ENCODE measurements at places on chromosomes 11 and 22.

- DNase-seq = no peak
These were observed 229.6 kb downstream of the DYNC2H1 start for GRCh38 chr11:103338621-103339484.

DNA sequence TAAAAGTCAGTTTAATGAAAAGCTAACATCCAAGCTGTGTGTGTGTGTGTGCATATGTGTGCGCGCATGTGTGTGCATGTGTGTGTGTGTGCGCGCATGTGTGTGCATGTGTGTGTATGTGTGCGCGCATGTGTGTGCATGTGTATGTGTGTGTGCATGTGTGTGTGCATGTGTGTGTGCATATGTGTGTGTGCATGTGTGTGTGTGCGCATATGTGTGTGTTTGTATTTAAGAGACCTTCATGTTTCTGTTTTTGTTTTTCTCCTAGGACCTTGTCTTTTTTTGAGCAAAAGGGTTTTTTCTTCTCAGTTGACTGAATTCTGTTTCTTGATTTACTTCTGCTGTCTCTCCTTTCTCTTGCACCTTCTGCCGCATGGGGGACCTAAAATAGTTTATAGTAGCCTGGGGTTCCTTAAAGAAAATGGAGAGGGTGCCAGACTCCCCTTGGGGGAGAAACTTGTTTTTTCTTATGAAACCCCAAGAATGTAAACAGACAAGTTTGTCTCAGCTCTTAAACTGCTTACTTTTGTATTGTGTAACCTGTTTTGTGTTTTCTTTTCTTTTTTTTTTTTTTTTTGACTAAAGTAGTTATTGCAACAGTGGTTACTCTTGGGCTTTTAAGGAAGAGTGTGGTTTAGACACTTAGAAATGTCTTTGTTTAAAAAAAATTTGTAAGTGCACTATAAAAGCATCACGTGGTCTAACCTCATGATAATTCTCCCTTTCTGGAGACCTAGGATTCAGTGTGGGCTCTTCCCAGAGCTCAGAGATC, 53.0 kb downstream of the OSBPL5 start:
- DNase-seq = no peak

GRCh38 chr22:49026494-49027367, 800.9 kb downstream of the BRD1 start:
- DNase-seq = no peak

DNA sequence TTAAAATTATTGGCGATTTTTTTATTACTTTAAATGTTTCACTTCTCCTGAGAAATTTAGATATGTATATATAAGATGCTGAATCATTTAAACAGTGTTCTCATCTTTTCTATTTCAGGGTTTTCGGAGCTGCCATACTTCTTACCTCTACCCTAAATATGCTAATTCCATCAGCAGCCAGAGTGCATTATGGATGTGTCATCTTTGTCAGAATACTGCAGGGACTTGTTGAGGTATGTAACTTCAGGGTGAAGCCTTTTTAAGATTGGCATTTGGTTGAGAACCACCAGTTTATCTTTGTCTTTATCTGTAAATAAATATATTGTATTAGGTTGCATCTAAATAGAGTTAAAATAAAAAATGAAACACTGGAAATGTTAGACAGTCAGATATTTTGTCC, 21.1 kb downstream of the SLC17A6 start:
- no peak for DNase-seq

DNA sequence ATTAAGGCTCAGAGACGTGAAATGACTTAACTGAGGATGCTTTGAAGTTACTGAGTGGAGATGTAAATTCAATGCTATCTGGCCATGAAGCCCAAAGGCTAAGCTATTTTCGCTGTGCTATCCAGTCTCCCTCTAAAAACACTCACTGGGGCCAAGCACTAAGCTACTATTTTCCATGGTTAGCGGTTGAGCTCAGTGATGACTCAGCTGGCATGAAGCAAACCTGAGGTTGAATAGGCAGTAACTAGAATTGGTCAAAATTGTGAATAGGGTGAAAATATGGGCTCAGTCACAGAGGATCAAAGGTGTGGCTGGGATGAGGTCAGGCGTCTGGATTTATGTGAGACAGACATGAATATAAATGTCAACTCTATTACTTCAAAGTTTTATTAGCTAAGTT, 564.2 kb upstream of the KIRREL3 start:
- DNase-seq = no peak

- no peak for DNase-seq
These were observed 89.5 kb upstream of the HTATIP2 start for GRCh38 chr11:20274031-20274430.

DNA sequence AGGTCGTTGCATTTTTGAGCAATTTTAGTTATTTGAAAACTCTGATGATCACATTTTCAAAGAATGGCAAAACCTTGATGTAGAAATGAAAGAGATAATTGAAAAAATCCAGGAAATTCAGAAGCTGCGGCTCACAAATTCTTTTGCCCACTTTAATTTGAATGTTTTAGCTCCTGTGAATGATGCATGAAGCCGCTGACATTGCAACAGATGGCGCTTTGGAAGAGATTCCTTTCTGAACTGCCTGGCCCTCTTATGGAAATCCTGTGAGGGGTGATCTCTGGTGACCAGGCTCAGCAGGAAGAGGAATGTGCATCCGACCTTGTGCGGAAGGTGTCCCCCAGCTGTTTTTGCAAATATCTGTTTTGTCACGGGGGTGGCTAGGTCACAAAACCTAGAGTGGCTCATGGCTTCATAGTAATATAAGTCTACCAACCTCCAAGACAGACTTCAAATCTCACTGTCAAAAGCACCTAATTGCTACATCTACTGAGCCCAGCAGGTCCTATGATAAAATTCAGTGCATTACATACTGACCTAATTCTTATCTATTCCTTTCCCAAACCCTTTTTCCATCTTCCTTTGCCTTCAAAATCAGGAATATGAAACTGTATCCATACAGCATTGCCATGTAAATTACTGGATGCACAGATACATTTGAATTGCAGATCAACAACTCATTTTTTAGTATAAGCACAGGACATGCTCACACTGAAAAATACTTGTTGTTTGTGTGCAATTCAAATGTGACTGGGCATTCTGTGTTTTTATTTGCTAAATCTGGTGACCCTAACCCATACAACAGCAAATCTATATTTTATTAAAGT, 412.7 kb downstream of the ETS1 start:
- DNase-seq = no peak
